GM12864 (cell line): ENCODE measurements at places on chromosomes 6 and 20.

DNA sequence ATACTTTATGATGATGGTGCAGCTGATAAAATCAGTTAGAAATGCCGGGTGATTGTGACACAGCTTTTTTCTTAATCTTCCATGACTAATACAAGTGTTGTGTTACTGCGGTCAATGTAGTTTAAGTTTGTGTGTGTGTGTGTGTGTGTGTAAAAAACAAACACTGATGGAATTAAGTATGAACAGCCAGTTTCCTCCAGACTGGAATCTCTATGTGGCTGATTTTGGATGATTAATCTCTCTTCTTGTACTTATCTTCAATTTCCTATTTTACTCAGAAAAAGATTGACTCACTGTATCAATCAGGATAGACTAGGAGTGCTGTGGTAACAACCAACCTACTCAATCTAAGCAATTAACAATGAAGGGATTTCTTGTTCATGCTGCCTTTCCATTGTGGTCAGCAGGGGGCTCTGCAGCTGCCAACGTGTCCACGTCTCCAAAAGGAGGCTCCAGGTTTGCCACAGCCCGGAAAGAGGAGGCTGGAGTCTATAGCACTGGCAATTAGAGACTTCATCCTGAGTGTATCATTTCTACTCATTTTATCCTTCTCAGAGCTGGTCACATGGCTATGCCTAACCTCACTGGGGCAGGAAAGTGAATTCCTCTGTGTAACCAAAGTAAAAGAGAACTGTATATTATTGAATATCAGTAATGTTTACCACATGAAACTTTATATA is 107.7 kb downstream of the CD109 start:
- no peak for DNase-seq

DNA sequence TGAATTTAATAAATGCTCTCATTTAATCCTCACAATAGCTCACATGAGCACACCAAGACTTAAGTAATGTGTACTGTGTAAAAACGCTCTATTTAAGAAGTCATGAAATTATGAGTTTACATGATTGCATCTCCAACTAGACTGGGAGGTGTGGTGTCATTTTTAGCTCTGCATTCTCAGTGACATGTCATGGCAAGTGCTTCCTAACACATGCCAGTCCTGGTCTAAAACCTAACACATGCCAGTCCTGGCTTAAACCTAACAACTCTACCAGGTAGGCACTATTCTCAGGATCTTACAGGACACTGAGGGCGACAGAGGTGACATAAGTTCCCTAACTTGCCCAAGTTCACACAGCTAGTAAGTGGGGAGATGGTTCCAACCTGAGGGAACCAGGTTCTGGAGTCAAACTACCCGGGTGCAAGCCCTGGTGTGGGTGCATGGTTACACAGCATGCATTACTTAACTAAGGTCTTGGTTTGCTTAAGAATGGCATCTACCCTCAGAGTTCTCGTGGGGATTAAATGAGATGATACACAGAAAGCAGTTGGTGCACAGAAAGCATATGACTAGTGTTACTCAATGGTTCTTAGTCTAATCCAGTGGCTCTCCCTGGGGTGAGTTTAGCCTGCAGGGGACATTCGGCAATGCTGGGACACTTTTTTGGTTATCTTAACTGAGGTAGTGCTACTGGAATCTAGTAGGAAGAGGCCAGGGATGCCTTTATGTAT is 14.7 kb downstream of the CLDN20 start:
- no peak for DNase-seq

GRCh38 chr6:7196685-7197283 is 89.0 kb downstream of the RREB1 start:
- no peak for DNase-seq

DNA sequence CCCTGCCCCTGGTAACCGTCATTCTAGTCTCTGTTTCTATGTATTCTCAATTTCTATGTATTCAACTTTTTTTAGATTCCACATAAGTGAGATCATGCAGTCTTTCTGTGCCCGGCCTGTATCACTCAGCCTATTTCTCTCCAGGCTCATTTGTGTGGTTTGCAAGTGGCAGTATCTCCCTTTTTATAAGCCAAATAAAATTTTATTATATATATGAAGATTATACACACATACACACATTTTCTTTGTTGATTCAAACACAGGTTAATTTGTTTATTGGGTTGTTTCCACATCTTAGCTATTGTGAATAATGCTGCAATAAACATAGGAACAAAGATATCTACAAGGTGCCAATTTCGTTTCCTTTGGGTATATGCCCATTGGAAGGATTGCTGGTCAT is 571.7 kb downstream of the DHX35 start:
- no peak for DNase-seq

- no peak for DNase-seq
These were observed 999 bp upstream of the PIM1 start for GRCh38 chr6:37168811-37169495.

- no peak for DNase-seq
These were observed 748.6 kb downstream of the TENT5A start for GRCh38 chr6:81003894-81004293.

DNA sequence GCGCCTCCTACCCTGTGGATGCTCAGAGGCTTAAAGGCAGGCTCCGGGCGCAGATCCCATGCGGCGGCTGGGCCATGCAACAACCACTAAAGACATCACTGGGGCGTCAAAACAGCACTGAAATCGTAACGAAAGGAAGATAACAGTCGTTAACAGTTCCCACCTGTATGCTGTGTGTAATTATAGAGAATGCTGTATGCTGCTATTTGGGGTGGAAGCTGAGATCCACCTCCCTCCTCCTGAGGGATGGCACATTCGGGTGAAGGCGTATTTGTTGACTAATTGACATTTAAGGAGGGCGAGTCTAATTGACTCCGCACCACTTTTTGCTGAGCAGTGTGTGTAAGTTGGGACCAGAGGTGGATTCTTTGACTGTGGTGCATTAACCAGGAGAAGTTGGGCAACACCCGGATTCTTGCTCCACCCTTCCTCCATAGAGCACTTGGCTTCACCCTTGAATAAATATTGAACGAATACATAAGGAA is 687 bp downstream of the SLC35A1 start:
- peak; percentile 12 for DNase-seq

DNA sequence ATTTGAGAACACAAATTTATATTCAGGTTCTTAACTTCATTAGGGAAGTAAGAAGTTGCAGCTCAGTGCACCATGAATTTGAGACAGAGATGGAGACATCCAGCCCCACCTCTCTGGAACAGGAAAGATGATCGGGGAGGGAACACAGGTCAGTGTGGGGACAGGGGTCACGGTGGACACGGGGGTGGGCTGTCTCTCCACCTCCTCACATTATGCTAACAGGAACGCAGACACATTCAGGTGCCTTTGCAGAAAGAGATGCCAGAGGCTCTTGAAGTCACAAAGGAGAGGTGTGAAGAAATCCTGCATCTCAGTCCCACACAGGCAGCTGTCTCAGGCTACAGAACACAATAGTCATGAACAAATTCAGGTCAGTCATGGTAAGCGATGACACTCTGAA is 3.1 kb downstream of the HLA-C start:
- DNase-seq = no peak

DNA sequence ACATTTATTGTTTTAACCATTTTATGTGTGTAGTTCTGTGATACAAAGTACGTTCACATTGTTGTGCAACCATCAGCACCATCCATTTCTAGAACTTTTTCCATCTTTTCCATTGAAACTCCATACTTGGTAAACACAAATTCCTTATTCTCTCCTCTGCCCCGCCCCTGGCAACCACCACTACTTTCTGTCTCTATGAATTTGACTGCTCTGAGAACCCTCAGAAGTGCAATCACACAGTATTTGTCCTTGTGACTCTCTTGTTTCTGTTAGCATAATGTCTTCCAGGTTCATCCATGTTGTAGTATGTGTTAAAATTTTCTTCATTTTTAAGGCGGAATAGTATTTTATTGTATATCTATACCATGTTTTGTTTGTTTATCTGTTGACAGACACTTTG is 56.9 kb downstream of the DHX35 start:
- no peak for DNase-seq

- DNase-seq = no peak
These were observed 15.8 kb upstream of the PPP1R16B start for GRCh38 chr20:38789503-38790199.

GRCh38 chr20:4894981-4895381 is 106.3 kb downstream of the SLC23A2 start:
- no peak for DNase-seq

- DNase-seq = no peak
These were observed 700.8 kb downstream of the RFPL4B start for GRCh38 chr6:113047932-113048331.

- DNase-seq = no peak
These were observed 15.2 kb upstream of the KCNK15 start for GRCh38 chr20:44730441-44730840.

GRCh38 chr6:134642279-134642678 is 307.6 kb downstream of the ALDH8A1 start:
- DNase-seq = no peak

DNA sequence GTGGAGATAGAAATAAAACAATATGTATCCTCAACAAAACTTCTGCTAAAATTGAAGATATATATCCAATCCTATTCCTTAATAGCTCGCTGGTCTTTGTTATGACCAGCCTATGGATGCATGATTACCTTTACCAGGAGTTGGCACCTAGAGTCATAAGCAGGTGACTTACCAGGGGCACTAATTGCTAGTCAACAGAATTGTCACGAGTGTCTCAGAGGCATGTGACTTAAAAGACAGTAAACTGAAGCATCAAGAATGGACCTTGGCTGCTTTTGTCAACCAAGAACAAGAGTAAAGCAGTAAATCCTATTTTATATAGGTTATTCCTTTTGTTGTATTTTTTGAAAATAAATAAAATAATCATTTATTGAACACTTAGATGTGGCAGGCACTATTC is 115.4 kb downstream of the MYO6 start:
- DNase-seq = no peak

GRCh38 chr6:11141295-11141694 is 29.8 kb upstream of the ERVFRD-1 start:
- DNase-seq = no peak

DNA sequence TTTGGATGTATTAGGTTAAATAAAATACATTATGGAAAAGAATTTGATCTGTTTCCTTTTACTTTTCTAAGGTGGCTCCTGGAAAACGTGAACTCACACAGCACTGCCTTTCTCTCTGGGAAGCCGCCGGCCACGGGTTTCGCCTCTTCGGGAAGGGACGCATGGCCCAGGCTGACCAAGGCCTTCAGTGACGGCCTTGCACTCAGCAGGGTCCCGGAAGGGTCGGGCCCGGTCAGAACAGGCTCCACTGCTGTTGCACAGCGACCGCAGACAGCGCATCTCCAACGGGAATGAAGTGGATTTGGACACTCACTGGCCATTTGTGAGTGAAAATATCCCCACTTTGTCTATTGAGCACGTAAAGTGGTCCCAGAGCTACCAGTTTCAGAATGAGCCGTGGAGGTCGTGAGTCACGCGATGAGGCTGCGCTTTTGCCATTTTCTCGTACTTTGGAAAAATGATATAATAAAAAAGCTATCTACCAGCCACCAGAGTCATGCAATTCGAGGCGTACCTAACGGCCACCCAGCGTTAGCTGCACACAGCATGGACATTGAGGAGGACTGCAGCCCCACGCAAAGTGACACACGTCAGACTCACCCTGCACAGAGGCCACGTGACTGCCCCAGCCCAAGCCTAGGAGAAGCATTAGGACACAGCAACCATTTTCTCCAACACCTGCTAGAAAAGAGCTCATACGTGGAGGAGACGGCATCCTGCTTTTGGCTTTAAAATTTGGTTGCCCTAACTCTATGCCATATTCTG is 244.3 kb downstream of the TTLL2 start:
- no peak for DNase-seq

GRCh38 chr6:82603871-82604270 is 240.3 kb downstream of the TPBG start:
- DNase-seq = no peak

GRCh38 chr6:20160541-20161283 is 51.6 kb downstream of the MBOAT1 start:
- DNase-seq = no peak

- no peak for DNase-seq
These were observed 15.0 kb downstream of the PBOV1 start for GRCh38 chr6:138203315-138203714.

- no peak for DNase-seq
These were observed 62.1 kb downstream of the WDR27 start for GRCh38 chr6:169639653-169640278.

- DNase-seq = no peak
These were observed 107.8 kb upstream of the CCN2 start for GRCh38 chr6:132058975-132059374.

DNA sequence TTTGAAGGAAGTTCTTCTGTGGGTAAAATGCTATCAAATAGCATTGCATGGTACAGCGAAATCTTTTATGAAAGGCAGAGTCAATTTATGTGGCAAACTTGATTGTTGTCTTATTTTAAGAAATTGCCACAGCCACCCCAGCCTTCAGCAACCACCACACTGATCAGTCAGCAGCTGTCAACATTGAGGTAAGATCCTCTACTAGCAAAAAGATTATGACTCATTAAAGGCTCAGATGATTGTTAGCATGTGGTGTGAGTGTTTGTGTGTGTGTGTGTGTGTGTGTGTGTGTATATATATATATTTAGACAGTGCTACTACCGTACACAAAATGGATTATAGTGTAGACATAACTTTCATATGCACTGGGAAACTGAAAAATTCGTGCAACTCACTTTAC is 27.8 kb downstream of the LRRN4 start:
- no peak for DNase-seq

DNA sequence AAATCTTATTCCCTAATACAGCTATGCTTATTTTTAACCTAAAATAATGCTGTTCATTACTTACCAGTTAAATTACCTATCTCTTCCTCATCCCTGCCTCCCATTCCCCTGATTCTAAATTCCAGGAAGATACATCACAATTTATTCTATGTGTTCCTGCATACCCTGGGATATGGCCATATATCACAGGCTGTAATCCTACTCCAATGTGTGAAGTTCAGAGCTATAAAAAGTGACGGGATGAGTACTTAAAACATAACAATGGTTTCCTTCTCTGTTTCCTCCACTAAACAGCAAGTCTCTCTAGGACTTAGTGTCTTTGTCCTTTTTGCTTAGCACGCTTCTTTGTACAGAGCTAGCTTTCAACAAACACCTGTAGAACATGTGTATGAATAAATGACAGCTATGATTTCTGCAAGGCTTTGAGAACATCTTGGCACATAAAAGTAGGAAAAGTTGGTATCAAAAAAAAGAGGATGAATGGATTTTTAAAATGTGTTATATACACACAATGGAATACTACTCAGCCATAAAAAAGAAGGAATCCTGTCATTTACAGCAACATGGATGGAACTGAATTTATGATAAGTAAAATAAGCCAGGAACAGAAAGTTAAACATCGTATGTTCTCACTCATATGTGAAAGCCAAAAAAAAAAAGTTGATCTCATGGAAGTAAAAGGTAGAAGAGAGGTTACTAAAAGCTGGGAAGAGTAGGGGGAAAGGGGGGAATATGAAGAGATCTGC is 45.8 kb downstream of the SESN1 start:
- no peak for DNase-seq

DNA sequence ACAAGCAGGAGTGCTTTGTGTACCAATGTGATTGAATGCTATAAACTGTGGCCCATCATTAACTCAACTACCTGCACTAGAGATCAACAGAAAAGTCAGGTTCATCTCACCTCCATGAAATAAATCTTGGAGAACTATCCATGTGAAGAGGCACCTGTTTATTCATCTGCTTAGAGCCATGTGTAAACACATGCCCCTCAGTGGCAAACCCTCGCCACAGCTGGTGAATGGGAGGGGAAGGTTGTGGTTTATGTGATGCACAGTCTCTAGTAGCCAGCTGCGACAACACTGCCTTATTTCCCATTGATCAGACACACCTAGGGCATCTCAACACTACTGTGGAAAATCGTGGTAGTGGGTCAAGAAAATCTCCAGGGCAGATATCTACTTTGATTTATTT is 640.2 kb downstream of the PTPRT start:
- no peak for DNase-seq
